ENCODE measurements at places on chromosomes 1 and 21.

- no peak for DNase-seq
Measured at GRCh38 chr1:29761159-29761928, 525.0 kb downstream of the PTPRU start.

GRCh38 chr1:160874935-160875334 lies 10.0 kb downstream of the ITLN1 start:
- DNase-seq: no peak

GRCh38 chr1:230087028-230087716 lies 20.1 kb downstream of the GALNT2 start:
- no peak for DNase-seq

- peak; percentile 48 for DNase-seq
Measured at GRCh38 chr1:243916160-243916559, 66.1 kb upstream of the AKT3 start.
